ENCODE measurements at places on chromosomes 5 and 9.
A peak's percentile ranks its signal among the peaks of the same experiment; 100 is the strongest.

DNA sequence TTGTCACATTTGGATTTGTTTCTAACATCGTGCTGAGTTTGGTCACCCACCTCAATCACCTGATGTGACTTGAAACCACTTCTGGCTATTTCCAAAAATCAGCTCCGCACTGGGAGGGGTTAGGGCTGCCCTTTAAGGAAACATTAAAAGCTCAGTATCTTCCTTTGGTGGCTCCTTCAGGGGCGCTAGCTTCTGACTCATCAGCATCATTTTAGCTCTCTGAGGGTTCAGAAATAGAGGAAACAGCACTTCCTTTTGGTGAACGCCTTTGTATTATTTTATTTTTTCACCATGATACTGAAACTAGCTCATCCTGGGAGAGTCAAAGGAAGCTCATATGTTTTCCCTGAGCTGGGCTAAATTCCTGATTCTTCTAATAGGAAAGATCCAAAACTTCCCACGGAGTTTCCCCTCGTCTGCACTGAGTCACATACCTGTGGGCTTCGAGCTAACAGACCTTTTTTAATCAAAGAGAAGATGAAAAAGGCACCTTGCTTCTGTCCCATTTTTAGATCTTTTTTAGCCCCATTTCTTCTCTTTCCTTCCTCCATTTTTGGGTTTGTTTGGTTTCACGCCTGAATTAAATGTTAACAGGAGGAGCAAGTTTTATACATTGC, 48.2 kb downstream of the ROPN1L start:
- no peak for DNase-seq

DNA sequence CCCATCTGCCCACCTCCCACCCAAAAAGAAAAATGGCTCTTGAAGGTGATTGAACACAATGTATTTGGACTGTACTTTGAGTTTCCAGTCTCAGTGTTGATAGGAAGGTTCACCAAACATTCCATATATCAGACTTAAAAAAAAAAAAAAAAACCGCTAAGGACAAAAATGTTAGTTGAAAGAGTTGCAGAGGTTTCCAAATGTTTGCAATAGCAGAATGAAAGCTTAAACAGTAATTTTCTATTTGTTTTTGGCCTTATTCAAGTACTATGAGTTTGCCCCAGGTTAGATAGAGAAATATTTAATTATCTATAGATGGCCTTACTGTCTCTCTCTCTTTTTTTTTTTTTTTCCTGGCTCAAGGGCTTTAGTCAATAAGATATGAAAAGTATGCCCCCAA, 6.1 kb downstream of the LRRTM2 start:
- no peak for DNase-seq

GRCh38 chr5:93926831-93927620, 185.6 kb upstream of the POU5F2 start:
- no peak for DNase-seq

DNA sequence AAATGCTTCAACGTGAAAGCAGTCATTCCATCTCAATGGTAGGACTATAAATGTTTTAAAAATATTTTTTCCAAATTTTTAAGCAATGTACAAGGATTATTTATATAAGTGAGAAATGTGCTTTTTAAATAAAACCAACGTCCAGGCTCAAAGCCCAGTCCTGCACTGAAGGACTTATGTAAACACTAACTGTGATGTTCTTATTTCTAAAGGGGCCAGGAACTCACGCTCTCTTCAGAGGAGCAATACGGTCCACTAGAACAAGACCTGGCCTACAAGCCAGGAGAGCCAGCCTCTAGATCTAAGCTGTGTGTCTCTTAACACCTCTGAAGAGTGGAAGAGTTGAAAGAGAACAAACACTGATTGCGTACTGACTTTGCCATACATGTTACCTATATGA, 12.1 kb downstream of the TTLL11 start:
- no peak for DNase-seq

DNA sequence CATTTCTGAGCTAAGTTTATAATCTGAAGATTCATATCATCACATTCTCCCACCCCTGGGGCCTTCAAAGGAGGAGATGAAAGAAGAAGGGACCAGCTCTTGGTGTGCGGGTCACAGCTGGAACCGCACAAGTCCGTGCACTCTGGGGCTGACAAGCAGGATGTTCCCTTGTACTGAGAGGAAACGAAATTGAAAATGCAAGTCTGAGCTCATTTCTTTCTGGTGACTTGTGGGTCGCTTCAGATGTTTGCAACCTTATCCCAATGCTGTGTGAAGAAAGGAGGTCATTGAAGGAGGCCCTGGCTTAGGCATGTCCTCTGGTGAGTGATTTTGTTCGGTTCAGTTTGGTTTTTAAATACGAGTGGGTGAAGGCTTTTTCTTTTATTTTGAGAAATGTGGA, 59.6 kb downstream of the C9orf152 start:
- peak; percentile 41 for DNase-seq

GRCh38 chr5:61534481-61535267, 202.6 kb downstream of the ZSWIM6 start:
- DNase-seq, result no peak

DNA sequence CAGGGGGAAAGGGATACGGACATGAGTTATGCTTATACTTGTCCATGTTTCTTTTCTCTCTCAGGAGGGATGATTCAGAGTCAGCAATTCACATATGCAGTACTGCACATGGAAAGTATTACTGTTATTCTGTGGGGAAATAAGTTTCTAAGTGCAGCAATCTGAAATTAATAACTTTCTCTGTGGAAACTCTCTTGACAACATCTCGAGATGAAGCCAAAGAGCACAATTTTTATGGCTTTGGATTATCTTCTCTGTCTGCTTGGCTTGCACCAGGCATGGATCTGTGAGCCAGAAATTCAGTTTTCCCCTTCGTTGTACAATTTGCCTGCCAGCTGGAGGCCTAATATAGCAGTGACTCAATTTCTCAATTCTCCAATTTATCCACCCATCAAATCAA, 2.5 kb upstream of the NDFIP1 start:
- DNase-seq, result no peak

DNA sequence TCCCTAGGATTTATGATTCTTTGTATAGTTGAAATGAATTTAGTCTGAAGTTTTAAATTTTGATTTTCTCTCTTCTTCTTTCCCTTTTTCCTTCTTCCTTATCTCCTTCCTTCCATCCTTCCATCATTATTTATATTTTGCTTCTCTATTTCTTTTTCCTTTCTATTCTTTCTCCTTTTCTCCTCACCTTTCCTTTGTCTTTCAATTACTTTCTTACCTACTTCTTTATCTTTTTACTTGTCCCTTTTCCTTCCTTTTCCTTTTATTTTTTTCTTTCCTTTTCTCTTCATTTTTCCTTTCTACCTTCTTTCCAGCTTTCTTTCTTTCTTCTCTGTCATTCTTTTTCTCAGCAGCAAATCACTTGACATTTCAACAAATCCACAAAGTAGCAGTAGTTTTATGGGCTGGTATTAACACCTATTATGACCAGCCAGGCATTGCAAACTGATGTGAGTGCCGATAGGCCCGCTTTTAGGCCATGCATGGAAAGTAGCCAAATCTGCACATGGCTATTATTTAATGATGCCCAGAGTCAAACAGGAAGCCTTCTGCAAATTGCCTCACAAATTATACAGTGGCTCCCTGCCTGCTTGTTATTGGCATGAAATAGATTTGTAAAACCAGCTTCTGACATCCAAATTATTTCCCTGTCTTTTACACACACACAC, 37.1 kb upstream of the NR3C1 start:
- DNase-seq, result no peak

- DNase-seq, result peak; percentile 74
These were observed 115.4 kb downstream of the LHX2 start for GRCh38 chr9:124126648-124127646.
